NCI-H1694 treated with DMSO at 0.1 percent for 48 hours (cell line): ENCODE measurements at places on chromosomes 2 and 18.

DNA sequence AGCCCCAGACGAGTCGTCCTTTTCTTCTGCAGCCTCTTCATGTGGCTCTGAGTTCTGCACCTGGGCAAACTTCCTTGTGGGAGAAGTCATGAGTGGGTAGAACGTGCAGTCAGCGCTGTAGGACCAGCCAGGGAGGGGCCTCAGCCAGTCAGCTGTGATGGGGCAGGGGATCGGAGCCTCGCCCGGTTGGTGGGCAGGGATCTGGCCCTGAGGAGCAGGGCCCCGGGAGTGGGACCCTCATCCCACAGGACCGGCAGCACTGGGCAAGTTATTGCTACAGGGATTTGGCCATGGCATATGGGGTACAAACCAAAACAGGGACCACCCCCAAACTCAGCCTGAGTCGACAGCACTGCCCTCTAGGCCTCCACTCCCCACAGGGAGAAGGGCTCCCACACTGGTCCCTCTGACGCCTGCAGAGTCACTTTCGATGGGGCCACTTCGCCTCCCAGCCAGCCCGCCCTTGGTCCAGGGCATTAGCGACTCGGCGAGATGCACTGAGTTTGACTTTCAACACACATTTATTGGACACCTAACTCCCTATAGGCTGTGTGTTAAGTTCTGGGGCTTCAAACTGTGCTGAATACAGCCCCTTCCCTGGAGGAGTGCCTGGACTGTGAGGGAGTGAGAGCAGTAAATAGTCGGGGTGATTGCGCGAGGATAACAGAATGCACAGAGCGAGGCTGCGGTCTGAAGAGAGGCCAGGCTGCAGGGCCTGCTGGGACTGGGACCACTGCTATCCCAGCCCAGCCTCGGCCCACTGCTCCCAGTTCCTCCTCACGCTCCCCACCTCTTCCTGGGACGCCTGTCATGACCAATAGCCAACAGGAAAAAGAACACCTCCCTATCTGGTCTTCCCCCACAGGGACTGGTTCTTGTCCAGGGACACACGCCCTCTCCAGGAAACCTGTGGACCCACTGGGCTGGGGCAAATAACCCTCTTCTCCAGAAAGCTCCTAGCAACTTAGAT is 55.9 kb downstream of the SDC1 start:
- no peak for DNase-seq

DNA sequence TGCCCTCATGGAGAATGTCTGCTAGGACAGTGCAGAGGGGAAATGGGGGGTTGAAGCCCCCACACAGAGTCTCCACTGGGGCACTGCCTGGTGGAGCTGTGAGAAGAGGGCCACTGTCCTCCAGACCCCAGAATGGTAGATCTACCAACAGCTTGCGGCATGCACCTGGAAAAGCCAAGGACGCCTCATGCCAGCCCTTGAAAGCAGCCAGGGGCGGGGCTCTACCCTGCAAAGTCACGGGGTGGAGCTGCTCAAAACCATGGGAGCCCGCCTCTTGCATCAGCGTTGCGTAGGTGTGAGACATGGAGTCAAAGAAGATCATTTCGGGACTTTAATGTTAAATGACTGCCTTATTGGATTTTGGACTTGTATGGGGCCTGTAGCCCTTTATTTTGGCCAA is 157.6 kb downstream of the DSEL start:
- no peak for DNase-seq

DNA sequence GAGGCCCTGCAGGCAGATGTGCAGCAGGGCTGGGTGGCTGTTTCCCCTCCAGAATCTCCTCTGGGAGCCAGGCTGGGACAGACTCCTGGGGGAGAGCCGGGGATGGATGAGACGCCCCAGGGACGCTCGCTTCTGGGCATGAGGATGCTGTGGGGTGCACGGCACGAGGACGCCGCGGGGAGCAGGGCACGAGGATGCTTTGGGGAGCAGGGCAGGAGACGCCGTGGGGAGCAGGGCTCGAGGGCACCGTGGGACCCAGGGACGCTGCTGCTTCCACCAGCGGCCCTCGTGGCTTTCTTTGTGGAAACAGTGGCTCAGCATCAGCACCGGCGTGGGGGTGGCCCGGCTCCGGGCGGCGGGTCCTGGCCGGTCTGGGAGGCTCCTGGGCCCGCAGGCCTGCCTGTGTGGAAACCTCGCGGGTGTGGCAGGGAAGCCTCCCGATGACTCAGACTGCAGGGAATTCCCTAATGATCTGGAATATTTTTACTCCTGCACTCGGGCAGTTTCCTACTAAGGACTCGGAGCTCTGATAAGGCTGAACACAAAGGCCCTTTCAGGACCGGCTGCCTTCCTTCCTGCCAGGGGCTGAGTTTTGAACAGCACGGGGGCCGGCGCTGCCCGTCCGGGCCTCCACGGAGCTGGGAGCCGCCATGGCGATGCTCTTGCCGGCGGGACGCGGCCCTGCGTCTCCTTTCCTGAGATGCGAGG is 62.6 kb downstream of the NFATC1 start:
- DNase-seq = no peak

DNA sequence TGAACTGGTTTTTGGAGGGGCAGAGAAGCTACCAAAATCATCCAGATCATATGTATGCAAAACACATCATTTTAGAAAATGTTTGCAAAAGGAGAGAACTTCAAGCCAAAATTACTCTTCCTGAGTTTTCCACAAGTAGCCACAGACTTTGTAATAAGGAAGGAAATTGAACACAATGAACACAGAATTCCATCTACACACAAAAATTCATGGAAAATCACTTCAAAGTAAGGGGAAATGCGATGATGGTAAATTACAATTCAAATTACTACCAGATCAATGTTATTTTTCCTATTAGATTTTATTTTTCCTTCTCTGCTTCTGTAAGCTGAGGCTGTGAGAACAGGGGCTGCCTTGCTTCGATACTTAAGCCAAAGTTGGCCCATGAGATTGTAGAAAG is 172.1 kb upstream of the ARL4C start:
- DNase-seq = no peak

GRCh38 chr2:227616631-227617030 is 667 bp upstream of the SCYGR4 start:
- DNase-seq = no peak

DNA sequence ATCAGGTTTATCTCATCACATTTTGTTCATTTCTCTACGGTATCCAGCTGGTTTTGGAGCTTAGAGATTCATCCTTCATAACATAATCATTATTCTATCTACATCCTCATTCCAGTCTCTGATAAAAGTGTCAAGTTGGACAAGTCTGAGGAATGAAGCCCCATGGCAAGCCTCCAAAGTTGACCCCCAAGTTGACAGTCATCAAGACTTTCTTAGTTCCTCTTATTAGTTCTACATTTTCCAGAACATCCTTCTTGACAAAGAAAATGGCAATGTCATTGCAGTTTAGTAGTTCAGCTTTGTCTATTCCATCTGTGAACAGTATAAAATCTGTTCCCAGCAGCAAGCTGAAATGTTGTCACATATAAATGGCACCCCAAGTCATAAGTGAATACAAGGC is 4.5 kb upstream of the TMSB10 start:
- DNase-seq = no peak

GRCh38 chr2:26118682-26119081 is 54.2 kb upstream of the GAREM2 start:
- no peak for DNase-seq

DNA sequence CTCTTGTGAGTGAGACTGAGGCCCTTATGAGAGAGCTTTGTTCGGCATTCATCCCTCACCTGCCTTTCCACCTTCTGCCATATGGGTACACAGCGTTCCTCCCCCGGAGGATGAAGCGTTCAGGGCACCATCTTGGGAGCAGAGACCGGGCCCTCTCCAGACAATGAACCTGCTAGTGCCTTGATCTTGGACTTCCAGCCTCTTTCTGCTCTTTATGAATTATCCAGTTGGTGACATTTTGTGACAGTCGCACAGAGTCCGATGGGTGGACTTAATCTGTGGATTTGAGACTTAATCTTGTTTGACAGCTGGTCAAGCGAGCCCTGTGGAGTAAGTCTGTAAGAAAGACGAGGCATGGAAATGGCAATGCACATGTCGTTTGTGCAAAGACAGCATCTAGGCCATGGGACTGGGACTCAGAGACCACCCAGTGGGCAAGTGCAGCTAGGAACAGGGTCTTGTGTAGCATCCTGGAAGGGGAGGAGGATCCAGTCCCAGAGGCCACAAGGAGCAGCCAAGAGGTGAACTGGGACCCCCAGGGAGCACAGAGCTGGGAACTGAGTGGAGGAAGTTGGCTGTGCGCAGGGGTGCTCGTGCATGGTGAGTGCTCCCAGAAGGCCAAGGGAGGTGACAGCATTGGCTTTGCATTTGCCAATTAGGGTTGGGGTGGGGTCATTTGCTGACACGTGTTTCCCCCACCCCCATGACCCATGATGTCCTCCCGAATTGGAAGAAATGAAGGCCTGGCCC is 69.5 kb upstream of the HDAC4 start:
- no peak for DNase-seq

GRCh38 chr18:55794288-55795052 is 206.5 kb upstream of the TCF4 start:
- no peak for DNase-seq
